ENCODE measurements at places on chromosomes 5 and 9.
A peak's percentile ranks its signal among the peaks of the same experiment; 100 is the strongest.

DNA sequence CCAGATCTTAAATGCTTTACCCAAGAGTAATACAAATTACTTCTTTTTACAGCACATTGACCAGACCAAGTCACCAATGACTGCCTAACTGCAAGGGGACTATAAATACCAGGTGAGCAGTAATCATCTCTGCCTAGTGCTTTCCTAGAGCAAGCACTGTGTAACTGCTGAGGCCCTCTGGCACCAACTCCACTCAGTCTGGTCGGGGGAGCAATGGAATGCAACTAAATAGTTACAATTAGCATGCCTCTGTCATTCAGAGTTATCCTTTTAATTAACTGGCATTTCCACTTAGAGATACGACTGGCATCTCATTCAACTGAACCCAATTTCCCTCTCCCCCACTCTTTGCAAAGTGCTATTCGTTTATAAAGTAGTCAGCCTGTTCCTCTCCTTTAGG, 1309.1 kb upstream of the DMAC1 start:
- no peak for DNase-seq

GRCh38 chr5:125536095-125536494, 789.7 kb upstream of the ZNF608 start:
- DNase-seq = no peak

GRCh38 chr5:41708604-41708940, 161.7 kb downstream of the OXCT1 start:
- DNase-seq = no peak

GRCh38 chr5:80474929-80475328, 13.0 kb upstream of the FAM151B start:
- no peak for DNase-seq

- no peak for DNase-seq
Observed at GRCh38 chr5:17157916-17158529, 59.4 kb upstream of the BASP1 start.

GRCh38 chr9:86352440-86353077, 1.7 kb downstream of the TUT7 start:
- DNase-seq = no peak

GRCh38 chr9:81534138-81534875, 155.0 kb downstream of the TLE1 start:
- no peak for DNase-seq

- DNase-seq = no peak
Observed at GRCh38 chr9:83628540-83628939, 5.6 kb downstream of the IDNK start.

- no peak for DNase-seq
Observed at GRCh38 chr9:10855847-10856246, 243.0 kb upstream of the PTPRD start.

DNA sequence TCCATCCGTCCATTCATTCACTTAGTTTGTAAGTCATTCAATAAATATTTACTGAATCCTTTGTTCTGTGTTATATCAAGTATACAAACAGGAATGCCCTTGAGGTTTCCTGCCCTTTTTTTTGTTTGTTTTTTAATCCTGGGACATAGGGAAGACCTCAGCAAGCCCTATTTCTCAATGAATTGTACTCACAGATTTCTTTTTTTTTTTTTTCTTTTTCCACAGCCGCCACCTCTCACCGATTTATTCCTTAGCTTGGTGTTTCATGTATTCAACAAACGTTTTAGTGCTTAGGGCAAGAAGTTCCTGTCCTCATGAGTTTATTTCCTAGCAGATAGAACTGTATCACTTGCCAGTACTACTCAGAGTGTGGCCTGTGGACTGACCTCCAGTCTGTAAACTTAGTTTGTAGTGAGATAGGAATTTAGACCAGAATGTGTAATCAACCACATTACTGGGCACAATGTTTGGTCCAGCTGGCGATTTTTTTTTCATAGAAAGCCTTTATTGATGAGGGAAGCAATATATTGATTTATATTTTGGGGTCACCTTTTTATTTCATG, 35.4 kb upstream of the C5orf47 start:
- no peak for DNase-seq

DNA sequence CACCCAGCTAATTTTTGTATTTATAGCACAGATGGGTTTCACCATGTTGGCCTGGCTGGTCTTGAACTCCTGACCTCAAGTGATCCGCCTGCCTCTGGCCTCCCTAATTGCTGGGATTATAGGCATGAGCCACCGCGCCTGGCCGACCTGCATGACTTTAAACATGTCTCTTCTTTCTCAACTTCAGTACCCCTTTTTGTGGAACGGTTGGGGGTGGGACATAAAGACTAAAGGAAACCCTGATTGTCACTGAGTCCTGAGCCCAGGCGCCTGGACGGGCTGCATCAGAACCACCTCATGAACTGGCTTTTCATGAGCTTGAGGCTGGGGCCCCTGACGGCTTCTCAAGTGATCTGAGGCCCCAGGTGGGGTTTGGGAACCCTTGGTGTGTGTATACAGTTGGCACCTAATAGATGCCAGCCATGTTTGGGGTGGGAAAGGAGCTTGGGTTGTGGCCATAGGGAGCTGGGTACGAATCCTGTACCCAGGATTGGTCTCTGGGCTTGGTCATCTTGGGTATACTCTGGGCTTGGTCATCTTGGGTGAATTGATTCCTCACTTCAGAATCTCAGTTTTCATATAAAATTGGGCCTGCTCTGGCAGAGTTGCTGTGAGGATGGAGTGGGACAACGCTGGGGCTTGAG, 2.2 kb downstream of the GRK6 start:
- no peak for DNase-seq

DNA sequence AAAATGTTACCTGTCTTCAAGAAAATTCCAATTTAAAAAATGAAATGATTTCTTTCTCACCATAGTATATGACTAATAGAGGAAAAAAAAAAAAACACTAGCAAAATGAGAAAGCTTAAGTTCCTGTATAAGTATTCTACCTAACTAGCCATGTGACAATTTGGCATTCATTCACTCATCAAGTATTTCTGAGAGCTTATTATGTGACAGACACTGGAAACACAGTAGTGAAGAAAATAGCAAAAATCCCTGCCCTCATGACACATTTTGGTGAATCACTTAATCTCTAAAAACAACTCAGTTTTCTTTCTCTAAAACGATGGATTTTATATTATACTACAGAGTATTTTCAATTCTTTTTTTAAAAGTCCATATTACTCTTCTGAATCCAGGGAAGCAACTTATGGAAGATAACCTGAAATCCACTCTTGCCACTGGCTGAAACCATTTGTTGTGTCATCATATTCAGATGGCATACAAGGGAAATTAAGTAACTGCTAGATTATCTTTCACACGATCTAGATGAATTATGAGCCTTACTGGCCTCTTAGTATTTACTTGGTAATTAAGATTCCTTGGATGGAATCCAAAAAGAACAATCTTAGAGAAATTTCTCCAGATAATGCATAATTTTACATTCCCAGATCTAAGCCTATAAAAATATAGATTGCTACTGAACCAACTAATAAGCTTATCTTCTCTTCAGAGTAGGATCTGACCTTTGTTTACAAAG, 5.5 kb downstream of the PTBP3 start:
- DNase-seq = no peak

DNA sequence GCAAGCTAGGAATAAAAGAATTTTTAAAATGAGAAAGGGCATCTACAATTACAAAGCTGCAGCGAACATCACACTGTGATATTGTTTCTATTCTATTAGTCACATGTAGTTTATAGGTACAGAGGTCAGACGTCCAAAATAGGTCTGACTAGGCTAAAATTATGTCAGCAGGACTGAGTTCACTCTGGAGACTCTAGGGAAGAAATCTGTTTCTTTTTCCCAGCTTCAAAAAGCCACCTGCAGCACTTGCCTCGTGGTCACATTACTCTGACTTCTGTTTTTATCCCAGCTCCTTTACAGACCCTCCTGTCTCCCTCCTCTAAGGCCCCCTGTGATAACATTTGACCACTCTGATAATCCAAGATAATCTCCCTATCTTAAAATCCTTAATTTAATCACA, 5.1 kb upstream of the CKS2 start:
- DNase-seq = no peak

- no peak for DNase-seq
Observed at GRCh38 chr9:125356032-125356431, 94.4 kb downstream of the GAPVD1 start.

DNA sequence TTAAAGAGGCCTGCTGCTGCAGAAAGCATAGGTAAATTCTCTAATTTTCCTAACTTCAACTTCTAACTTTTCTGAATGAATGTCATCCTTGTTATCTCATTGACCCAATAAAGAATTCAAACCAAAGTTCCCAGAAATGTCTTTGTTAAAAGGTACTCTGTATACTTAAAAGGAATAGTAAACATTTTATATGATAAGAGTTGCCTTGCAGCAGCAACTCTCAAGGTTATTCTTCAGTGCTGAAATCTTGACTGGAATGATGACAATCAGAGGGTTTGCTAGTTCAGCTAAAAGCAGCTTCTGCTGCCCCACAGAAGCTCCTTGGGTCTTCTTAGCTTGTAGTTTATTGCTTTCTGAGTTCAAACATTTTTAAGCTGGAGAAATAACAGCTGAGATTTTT, 28.3 kb downstream of the FGF10 start:
- no peak for DNase-seq

GRCh38 chr5:67795781-67796477, 419.6 kb upstream of the PIK3R1 start:
- DNase-seq = no peak

GRCh38 chr9:35357116-35357515, 132.8 kb upstream of the RUSC2 start:
- DNase-seq = no peak

DNA sequence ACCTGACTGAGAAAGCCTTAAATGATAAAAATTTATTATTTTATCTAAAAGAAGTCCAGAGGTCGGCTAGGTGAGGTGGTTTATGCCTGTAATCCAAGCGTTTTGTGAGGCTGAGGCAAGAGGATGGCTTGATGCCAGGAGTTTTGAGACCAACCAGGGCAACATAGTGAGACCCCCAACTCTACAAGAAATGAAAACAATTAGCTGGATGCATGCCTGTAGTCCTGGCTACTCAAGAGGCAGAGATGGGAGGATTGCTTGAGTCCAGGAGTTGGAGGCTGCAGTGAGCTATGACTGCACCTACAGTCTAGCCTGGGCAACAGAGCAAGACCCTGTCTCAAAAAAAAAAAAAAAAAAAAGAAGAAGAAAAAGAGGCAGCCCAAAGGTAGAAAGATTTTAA, 179.9 kb upstream of the KIF2A start:
- no peak for DNase-seq

GRCh38 chr5:6711409-6712141, 1.7 kb upstream of the TENT4A start:
- DNase-seq = no peak

GRCh38 chr5:78614816-78615215, 33.8 kb downstream of the LHFPL2 start:
- no peak for DNase-seq

DNA sequence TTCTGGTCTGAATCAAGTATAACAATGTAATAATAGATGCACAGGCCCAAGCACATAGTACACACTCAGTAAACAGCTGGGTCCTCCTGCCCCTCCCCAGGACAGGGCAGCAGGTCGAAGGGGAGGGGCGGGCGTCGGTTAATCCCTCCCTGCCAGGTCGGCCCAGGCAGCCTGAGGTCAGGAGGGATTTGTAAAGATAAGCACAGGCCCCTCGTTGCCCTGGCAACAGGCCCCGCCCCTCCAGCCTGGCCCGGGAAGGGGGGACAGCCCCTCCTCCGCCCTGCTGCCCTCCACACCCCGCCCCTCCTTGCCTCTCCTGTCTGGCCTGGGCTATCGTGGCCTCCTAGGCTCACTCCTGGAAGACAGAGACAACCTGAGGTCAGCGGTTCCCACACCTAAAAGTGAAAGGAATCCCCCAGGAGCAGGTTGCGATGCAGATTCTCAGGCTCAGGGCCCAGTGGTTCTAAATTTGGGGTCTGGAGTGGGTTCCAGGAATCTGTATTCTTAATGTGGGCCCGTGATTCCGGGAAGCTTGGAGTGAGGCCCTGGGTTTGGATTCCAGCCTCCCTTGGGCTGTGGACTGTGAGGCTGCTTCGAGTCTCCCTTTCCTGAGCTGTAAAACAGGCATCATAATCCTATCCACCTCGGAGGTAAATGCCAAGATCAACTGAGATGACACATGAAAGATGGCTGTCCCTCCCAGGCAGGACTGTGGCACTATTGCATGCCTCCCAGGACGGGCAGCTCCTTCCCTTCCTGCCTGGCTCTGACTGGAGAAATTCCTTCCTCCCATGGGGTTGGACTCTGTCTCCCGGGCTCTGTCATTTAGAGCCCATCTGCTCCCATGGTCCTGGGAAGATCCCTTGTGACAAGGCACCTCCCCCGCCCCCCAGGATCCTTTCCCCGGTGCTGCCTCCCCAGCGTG, 4.4 kb downstream of the CRB2 start:
- peak; percentile 74 for DNase-seq

DNA sequence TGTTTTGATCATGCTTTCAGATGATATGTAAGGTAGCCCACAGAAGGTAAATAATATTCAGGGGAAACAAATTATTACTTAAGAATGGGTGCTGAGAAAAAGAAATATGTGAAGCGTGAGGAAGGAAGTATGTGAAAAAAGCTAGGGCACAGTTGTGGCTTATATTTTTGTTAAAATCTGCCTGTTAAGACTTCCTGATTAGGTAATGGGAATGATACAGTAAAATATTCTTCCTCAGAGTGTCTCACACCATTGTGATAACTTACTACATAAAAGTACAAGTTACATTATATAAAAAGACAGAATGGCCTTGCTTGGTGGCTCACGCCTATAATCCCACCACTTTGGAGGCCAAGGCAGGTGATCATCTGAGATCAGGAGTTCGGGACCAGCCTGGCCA, 18.7 kb upstream of the PARP8 start:
- DNase-seq = no peak

GRCh38 chr5:79773612-79774011, 84.0 kb downstream of the CMYA5 start:
- DNase-seq = no peak

- DNase-seq = no peak
Observed at GRCh38 chr9:135580664-135581380, 19.3 kb downstream of the PAEP start.

GRCh38 chr5:164186550-164186949, 681.1 kb downstream of the MAT2B start:
- no peak for DNase-seq

DNA sequence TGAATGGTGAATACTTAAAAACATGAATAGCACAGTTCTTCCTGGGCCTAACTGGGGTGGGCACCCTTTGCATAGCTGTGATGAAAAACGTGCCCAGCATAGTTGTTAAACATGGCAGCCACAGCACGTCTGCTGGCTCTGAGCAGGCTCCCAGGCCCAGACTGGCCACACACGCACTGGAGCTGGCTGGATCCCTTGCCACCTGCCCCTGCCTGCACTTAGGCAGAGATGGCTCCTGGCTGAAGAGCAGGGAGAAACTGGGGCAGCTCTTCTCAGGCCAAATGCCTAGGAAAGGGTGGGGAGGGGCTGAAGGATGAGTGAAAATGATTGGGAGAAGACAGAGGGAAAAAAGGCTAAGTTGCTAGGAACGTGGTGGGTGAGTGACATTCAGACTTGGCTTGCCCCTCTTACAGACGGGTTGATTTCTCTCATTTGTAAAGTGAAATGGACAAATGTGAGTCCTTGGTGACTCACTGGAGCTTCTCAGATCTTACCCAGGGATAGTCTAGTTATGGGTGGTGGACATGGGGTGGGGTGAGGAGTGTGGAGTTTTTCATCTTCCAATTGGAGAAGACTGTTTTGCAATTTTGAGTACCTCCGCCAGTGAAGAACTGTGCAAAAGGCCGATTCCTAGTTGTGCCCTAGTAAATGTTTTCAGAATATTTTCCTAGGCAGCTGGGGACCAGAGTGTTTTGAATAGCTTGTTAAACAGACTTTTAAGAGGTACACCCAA, 42.4 kb downstream of the TRIO start:
- no peak for DNase-seq

GRCh38 chr5:177029498-177029897, 7.0 kb downstream of the ZNF346 start:
- DNase-seq = no peak
